ENCODE measurements at places on chromosomes 7 and 10.

GRCh38 chr10:86062198-86062550 is 304.4 kb downstream of the GRID1 start:
- no peaks in the 10 kb centered on the region for H3K27me3 ChIP-seq
- no peaks in the 10 kb centered on the region for H3K4me1 ChIP-seq
- no peaks in the 10 kb centered on the region for H3K36me3 ChIP-seq
- no peak overlapping the region for H3K27ac ChIP-seq
- DNase-seq = no peak

DNA sequence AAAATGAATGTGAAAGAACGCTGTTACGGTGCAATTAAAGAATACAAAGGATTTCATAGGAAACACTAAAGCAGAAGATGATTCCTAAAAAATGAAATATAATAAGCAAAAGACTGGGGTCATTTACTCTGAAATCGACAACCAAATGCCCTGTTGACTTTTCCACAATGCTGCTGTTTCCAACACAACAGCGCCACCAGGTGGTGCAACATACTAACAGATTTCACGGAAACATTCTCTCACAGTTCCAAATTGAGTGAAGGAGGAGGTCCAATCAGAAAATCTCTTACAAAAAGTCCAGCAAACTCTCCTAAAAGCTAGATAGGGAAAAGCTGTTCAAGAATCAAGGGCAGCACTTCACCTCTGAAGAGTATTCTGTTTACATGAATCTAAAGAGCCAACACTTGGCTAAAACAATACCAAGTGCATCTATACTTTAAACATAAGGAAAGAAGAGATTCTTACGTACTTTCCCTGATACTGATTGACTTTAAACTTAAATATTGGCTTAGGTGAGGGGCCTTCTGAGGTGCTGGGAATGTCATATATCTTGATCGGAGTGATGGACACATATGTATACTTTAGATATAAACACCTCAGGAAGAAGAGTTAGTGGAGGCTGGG is 55.9 kb downstream of the UPF2 start:
- H3K4me3 ChIP-seq = no peak overlapping the region
- H3K27ac ChIP-seq = no peak overlapping the region
- no peaks in the 10 kb centered on the region for H3K27me3 ChIP-seq
- peak; percentile 88 for DNase-seq
- H3K4me1 ChIP-seq = no peaks in the 10 kb centered on the region
- peaks cover 31% of the 10 kb centered on the region for H3K36me3 ChIP-seq

DNA sequence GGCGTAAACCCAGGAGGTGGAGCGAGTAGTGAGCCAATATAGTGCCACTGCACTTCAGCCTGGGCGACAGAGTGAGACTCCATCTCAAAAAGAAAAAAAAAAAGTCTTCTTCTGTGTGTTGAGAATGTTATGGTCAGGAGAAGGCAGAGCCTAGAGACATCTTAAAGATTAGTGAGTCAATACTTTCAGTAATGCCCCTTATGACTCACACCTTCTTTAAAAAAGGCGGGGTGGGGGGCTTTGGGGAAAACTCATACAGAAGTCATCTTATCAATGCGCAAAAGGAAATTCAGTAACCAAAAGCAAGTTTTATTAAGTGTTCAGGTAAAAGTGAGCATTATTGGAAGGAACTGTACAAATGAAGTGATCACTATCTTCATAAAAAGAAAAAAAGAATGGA is 1369.8 kb upstream of the LRRTM3 start:
- no peak overlapping the region for H3K27ac ChIP-seq
- no peaks in the 10 kb centered on the region for H3K4me1 ChIP-seq
- DNase-seq = no peak
- H3K27me3 ChIP-seq = no peaks in the 10 kb centered on the region

GRCh38 chr10:98910546-98910945 is 325.1 kb downstream of the HPSE2 start:
- H3K4me3 ChIP-seq = no peak overlapping the region
- H3K27ac ChIP-seq = no peak overlapping the region
- no peaks in the 10 kb centered on the region for H3K4me1 ChIP-seq
- no peaks in the 10 kb centered on the region for H3K36me3 ChIP-seq
- DNase-seq = no peak

GRCh38 chr10:84138478-84139125 is 707 bp upstream of the GHITM start:
- peaks cover 6% of the 10 kb centered on the region for H3K27me3 ChIP-seq
- DNase-seq = no peak
- peak overlapping the region; percentile 94 for H3K4me3 ChIP-seq
- H3K4me1 ChIP-seq = peaks cover 8% of the 10 kb centered on the region
- H3K36me3 ChIP-seq = peaks cover 22% of the 10 kb centered on the region
- H3K27ac ChIP-seq = peak overlapping the region; percentile 93

- H3K4me1 ChIP-seq = peaks cover 16% of the 10 kb centered on the region
- H3K36me3 ChIP-seq = peaks cover 23% of the 10 kb centered on the region
- H3K27ac ChIP-seq = no peak overlapping the region
- no peaks in the 10 kb centered on the region for H3K27me3 ChIP-seq
Measured at GRCh38 chr7:77648742-77649338, 47.4 kb upstream of the RSBN1L start.

- H3K36me3 ChIP-seq = no peaks in the 10 kb centered on the region
- H3K4me1 ChIP-seq = no peaks in the 10 kb centered on the region
- DNase-seq = no peak
- no peak overlapping the region for H3K27ac ChIP-seq
Measured at GRCh38 chr7:102427019-102427405, 6.4 kb upstream of the ORAI2 start.

DNA sequence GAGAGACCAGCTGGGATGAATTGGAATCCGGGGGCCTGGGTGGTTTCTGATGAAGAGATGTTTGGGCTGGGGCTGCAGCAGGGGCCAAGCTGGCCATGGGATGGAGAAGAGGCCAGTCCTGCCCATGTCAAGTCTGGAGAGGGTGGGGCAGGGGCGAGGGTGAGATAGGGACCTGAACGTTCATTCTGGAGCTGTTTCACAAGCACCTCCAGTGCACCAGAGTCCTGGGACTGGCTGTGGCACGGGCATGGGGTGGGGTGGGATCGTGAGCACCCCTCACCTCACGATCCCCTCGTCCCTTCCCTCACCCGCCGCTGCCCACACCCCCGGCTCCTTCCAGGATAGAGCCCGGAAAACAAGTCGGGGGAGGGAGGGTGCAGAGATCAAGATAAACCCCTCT is 25.8 kb upstream of the PSMG3 start:
- no peak overlapping the region for H3K27ac ChIP-seq
- no peaks in the 10 kb centered on the region for H3K4me1 ChIP-seq
- no peak overlapping the region for H3K4me3 ChIP-seq
- no peaks in the 10 kb centered on the region for H3K36me3 ChIP-seq
- peaks cover 25% of the 10 kb centered on the region for H3K27me3 ChIP-seq
- DNase-seq = no peak

DNA sequence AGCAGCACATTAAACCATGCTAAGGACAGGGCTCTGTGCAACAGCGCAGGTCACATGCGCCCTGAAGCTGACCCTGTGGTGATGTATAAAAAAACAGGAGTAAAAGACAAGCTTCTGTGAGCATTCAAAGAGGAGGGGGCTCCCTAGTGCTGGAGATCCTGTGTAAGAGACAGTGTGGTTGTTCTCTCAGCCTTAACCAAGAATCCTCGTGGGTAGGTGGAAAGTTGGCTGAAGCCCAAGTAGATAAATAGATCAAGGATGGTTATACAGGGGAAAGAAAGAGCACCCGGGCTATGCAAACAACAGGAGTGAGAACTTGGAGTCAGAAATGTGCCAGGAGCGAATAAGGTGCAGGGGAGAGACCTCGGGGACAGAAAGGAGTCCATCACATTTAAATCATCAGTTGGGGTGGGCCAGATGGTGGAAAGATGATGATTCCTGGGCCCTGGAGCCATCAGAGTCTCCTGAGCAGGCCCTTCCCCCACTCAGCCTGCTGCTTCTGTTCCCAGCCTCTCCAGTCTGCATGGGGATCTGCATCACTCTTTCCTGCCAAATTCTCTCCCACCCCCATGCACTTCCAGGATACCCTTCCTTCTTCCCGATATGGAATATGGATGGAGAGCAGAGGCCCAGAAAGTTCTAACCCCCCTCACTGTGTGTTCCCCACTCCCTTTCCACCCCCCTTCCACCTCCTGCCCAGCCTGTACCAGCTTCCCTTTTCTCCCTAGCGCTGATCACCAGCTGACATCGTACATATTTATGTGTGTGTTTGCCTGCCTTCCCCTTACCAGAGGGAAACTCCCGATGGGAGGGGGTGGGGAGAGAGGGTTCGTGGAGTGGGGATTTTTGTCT is 78.1 kb upstream of the PRR15 start:
- no peaks in the 10 kb centered on the region for H3K27me3 ChIP-seq
- peaks cover 32% of the 10 kb centered on the region for H3K4me1 ChIP-seq
- H3K36me3 ChIP-seq = no peaks in the 10 kb centered on the region
- H3K4me3 ChIP-seq = no peak overlapping the region

DNA sequence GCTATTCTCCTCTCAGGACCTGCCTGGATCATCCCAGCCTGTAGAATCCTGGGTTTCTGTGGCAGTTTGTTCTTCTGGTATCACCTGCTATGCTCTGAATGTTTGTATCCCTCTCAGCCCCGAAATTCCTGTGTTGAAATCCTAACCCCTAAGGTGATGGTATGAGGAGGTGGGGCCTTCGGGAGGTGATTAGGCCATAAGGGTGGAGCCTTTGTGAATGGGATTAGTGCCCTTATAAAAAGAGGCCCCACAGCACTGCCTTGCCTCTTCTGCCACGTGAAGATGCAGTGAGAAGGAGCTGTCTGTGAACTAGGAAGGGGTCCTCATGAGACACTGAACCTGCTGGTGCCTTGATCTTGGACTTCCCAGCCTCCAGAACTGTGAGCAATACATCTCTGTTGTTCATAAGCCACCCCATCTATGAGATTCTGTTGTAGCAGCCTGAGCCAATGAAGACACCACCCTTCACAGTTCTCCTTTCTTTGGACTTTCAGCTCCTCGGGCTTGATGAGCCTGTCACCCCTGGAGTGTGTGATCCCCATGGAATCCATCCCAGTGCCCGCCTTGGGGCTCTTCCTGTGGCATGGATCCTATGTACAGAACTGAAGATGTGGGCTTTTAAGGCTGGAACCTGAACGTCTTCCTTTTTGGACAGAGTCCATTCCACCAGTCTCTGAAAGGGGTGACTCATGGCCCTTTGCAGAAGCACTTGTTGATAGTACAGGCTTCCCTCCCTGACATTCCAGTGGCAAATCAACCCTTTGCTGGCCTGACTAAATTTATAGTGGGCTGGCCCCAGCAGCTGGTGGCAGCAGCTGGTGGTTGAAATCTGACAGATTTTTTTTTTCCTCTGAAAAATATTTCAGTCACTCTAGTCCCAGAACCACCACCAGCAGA is 138.0 kb downstream of the TACC2 start:
- peak; percentile 94 for DNase-seq
- no peaks in the 10 kb centered on the region for H3K36me3 ChIP-seq
- peak overlapping the region; percentile 62 for H3K4me3 ChIP-seq
- peaks cover 18% of the 10 kb centered on the region for H3K4me1 ChIP-seq
- peak overlapping the region; percentile 23 for H3K27ac ChIP-seq

DNA sequence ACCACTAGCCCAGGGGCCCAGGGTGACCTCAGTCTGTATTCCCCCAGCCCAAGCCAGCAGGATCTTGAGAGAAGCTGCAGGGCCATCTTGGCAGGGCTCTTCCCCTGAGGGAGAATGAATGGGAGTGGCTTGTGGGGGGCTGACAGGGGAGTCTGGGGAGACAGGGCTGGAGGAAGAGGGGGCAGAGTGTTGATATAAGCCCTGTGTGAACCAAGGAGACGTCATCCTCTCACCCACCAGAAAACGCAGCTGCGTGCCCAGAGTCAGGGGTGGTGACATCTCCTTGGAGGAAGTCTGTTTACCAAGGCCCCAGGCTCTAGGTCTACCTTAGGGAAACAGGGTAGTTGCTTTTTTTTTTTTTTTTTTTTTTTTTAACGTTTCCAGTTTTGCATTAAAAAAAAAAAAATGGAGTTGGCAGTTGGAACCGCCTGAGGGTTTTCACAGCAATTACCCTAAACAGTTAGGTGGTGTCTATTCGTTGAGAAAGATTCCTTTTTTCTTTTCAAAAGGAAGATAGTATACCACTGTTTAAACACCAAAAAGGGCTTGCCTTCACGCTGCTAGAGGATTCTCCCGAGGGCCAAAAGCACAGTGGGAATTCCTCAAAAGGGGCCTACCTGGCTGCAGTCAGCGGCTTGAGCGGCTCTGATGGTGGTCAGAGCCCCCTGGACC is 113.8 kb downstream of the PRPF18 start:
- H3K27me3 ChIP-seq = no peaks in the 10 kb centered on the region
- no peaks in the 10 kb centered on the region for H3K4me1 ChIP-seq
- no peak overlapping the region for H3K27ac ChIP-seq
- no peak overlapping the region for H3K4me3 ChIP-seq
- H3K36me3 ChIP-seq = peaks cover 7% of the 10 kb centered on the region

DNA sequence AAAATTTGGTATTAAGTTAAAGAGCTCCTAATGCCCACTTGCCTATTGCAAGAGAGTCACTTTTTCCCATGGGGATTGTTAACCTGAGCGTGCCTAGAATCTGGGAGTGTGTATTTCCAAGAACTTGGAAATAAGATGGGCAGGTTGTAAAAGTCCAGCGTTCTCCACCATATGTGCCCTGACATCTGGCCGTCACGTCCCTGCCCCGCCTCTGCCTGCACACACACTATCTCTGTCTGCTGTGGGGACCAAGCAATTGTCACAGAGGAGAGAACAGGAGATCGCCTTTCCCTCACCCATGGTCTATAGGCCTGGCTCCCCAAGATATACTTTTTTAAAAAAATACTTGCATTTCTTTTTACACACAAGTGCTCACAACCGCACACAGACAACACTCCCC is 396.5 kb upstream of the PFKP start:
- DNase-seq = no peak
- H3K27me3 ChIP-seq = no peaks in the 10 kb centered on the region
- H3K36me3 ChIP-seq = no peaks in the 10 kb centered on the region
- no peak overlapping the region for H3K4me3 ChIP-seq

DNA sequence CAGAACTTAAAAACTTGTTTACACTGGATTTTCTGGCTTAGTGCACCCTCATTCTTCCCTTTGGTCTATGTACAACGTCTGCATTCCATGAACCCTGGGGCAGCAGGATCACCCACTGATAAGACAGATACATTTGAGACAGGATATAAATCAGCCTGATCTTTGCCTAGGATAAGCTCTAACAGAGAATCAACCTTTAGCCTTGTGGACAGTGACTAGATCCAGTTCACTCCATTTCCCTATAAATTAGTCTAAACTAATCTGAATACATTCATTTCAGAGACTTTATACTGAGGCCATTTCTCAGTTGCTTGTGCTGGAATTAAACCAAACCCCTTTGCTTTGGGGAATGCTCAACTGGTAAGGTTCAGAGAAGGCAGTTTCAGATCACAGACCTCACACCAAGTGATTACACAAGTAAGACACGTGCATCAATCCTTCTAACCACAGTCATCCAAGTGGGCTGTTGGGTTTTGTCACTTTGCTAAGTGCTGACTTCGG is 639.8 kb upstream of the FZD8 start:
- H3K36me3 ChIP-seq = no peaks in the 10 kb centered on the region
- no peak for DNase-seq
- H3K4me3 ChIP-seq = no peak overlapping the region
- H3K27ac ChIP-seq = no peak overlapping the region
- H3K27me3 ChIP-seq = no peaks in the 10 kb centered on the region
- H3K4me1 ChIP-seq = no peaks in the 10 kb centered on the region

Measured in GM23248 (cell line).